Activated CD8-positive, alpha-beta T cell treated with anti-CD3 and anti-CD28 coated beads, Interleukin-2, amount 10 ng/mL, durations not matched to agents 7 days and 5 days (primary cell): ENCODE measurements at places on chromosomes 16 and 17. TPM values are rescaled to one million over a fixed set of nuclear protein-coding genes. Genes with fewer than 3 reads are reported as not detected.
A peak's percentile ranks its signal among the peaks of the same experiment; 100 is the strongest.

Gene CD300H
- not detected for total RNA-seq

- no peak for DNase-seq
These were observed 47.1 kb downstream of the EPN2 start for GRCh38 chr17:19284005-19284959.

GRCh38 chr16:51526621-51527020 is 375.6 kb upstream of the SALL1 start:
- no peak for DNase-seq

DNA sequence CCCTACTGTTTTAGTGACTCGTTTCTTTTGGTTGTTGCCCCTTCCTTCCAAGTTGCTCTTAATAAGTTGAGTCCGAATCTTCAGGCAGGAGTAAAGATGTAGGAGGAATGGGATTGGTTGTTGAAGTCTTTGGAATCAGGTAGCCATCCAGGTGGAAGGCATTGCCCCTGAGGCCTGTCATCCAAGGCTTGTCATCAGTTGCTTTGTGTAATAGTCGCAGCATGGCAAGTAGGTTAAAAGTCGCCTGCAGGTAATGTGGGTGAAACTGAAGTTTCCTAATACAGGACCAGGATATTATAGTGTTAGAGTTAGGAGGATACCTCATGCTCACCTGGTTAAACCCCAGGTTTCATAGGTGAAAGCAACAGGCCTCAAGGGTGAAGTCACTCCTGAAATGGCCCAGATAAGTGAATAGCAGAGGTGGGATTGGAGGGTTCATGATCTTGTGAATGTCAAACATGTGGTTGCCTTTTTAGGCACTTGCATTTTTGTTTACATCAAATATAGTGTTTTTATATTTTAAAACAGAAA is 934 bp downstream of the PCTP start:
- no peak for DNase-seq

Gene CDYL2
- 15.5 TPM for total RNA-seq

DNA sequence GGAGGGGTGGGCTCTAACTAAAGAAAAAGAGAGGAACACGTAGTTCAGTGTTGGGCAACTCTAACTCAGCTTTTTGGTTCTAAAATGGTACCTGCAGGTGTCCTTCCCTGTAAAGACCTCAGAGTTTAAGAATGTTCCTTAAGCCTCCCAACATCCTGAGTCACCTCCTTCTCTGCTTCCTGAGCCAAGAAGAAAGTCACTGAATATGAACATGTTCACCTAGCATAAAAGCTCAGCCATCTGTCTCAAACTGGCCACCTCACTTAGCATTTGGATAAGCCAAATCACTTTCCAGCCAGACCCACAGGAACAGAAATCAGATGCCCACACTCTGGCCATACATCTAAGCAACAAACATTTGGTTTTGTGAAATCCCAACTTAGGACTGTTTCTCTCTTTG is 3.7 kb downstream of the TMEM98 start:
- no peak for DNase-seq

GRCh38 chr17:7704601-7705268 is at the start of gene EFNB3:
Gene EFNB3 (plus strand): TSS chr17:7705202. CDS start chr17:7705599, 397 bp downstream.
- DNase-seq = no peak

GRCh38 chr17:12078791-12079190 is 58.1 kb downstream of the MAP2K4 start:
- no peak for DNase-seq

Gene SEPTIN12
- not detected for total RNA-seq

Gene CCDC92B
- total RNA-seq = not detected

DNA sequence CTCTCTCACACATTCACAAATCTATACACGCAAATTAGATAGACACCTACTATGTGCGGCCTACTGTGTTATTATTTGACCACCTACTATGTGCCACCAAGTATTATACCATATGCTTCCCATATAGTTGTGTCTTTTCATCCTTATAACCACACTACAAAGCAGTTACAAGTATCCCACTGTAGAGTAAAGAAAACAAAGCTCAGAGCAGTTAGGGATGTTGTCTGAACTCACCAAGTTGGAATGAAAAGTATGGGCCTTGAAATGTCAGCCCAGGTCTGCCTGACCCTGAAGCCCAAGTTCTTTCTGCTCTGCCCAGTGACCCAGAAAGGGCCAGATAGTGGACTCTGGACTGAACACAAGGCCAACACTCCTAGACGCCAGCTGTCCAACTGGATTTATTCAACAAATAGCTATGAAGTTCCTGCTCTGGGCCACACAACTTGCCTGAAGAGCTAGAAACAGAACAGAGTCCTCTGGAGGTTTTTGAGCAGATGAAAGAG is 8.5 kb downstream of the KRT37 start:
- DNase-seq = no peak

DNA sequence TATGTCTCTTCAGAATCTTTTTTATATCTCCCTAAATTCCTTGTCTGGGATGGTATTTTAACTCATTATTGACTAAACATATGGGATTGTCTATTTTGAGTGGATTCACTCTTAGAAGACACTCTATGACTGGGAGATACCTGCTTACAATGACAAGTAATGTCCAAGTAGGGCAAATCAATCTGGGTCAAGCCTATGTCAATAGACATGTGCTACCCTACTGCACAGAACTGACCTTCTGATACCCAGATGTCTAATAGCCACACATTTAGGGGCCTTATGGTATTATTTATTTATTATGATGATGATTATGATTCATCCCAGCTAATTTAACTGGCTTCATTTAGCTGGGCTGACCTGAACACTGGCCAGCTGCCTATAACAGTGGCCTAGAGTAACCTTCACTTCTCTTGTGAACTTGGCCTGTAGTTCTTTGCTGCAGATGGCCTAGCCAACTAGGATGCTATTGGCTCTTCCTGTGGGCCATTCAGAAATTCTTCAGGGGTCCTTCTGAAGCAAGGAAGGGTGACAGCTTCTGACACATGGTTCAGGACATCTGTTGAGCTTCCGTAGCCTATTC is 138.0 kb downstream of the ANKFN1 start:
- DNase-seq = no peak

- peak; percentile 29 for DNase-seq
These were observed 16.1 kb downstream of the G6PC3 start for GRCh38 chr17:44086364-44087311.

Gene WFIKKN2
- not detected for total RNA-seq

GRCh38 chr17:9016941-9017552 is 4.3 kb upstream of the NTN1 start:
- DNase-seq = no peak

GRCh38 chr17:71764505-71764904 is 356.3 kb upstream of the SOX9 start:
- DNase-seq = no peak

DNA sequence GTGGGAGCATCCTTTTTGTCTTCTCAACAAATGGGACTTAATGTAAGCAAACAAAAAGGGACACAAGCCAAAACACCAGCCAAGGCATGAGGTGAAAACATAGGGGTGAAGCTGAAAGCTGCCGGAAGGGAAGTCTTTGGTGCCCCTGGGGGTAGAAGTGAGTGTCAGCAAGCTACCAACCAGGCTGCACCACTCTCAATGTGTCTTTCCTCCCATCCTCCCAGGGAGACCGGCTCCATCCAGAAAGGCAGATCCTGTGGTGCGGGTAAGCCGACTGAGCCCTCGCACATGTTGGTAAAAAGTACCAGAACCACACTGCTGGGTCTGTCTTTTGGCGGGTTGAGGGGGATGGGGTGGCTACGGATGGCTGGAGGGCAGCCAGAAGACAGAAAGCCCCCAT is 52.0 kb upstream of the SREBF1 start:
- no peak for DNase-seq

GRCh38 chr17:82065193-82065637 is 389 bp downstream of the DUS1L start:
- DNase-seq = no peak

- DNase-seq = no peak
These were observed 155.7 kb upstream of the NOL11 start for GRCh38 chr17:67562005-67562404.

GRCh38 chr16:73183611-73184092 is 135.7 kb upstream of the ZFHX3 start:
- DNase-seq = no peak

Gene SLFN14
- not detected for total RNA-seq

DNA sequence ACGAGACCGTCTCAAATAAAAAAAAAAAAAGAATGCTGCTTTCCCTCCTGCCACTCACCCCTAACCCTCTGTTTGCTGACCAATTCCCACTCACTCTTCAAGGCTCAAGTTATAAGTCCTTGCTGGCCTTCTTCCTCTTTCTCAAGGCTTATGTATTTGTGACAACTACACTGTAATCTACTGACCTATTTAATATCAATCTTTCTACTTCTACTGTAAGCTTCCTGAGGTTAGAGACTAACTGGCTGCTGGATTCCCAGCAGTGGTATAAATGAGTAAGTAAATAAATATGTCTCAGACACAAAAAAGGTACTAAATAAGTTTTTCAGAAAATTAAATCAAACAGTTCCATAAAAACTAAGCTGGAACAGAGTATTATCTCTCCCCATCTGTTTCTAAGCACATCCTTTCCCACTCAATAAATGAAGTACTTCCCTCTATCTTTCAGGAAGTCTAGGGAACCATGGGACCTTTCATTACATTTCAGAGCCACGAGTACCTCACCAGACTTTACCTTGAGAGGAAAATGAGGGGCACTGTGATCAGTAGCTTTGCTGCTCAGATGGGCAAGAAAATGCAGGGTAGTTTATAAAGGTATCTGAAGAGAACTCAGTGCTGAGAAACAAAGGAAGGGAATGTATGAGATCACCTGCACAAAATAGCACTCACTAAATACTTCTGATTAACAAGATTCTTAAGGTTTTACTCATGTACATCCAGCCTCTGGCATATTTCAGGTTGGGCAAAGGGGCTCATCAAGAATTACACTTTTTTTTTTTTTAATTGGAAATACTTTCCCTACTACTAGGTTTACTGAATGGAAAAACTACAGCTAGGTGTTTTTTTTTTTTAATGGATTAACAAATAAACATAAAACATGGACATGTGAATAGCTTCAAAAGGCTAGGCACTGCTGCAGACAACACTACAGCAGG is 10.8 kb downstream of the SSH2 start:
- no peak for DNase-seq

Gene MAPT
- total RNA-seq = not detected

DNA sequence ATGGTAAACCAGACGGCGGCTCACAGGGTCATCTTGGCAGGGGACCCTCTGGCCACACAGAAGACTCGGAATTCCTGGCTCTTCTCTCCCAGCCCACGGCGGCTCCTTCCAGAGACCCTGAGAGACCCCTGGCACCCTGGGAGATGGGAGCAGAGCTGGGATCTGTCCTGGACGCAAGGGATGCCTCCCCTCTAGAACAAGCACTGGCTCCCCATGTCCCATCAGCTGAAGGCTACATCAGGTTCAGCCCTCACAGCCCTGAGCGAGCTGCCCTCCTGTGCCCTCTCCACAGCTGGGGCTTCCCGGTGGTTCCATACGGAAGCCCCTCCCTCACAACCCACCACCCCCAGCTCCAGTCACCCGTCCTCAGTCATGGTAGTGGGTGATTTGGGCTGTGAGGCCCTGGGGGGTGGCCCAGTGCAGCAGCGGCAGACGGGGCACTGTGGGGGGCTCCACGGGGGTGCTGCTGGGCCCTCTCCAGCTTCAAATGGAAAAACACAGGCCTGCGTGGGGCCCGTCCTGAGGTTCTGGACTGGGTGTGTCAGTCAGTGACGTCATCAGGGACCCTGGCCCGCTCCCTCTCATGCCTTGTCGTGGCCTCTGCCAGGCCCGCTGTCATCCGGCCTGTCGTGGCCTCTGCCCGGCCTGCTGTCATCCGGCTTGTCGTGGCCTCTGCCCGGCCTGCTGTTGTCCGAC is 13.0 kb upstream of the CBFA2T3 start:
- DNase-seq = no peak

Gene PIPOX
- total RNA-seq = 0.53 TPM

DNA sequence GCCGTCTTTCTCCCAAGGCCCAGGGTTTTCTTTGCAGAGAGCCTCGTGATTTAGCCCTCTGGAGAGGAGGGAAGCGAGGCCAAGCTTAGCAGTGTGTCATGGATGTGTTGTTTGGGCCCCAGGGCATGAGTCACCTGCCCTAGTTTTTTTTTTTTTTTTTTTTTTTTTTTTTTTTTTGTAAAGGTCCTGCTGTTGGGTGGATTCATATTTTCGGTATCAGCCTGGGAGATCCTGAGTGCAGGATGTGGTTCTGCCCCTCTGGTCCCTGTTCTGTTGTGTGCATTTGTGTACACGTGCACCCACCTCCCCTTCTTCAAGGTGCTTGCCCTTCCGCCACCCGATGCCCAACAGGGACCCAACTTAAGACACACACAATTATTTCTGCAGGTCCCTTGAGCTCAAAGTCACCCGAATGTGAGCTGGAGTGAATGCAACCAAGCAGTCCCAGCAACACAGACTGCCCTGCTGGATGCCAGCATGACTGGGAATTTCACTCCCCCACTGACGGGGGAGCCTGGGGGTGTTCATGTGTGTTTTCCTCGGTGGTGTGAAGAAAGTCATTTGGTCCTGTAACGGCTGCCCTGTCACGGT is 265.8 kb upstream of the TNRC6C start:
- DNase-seq = peak; percentile 24

DNA sequence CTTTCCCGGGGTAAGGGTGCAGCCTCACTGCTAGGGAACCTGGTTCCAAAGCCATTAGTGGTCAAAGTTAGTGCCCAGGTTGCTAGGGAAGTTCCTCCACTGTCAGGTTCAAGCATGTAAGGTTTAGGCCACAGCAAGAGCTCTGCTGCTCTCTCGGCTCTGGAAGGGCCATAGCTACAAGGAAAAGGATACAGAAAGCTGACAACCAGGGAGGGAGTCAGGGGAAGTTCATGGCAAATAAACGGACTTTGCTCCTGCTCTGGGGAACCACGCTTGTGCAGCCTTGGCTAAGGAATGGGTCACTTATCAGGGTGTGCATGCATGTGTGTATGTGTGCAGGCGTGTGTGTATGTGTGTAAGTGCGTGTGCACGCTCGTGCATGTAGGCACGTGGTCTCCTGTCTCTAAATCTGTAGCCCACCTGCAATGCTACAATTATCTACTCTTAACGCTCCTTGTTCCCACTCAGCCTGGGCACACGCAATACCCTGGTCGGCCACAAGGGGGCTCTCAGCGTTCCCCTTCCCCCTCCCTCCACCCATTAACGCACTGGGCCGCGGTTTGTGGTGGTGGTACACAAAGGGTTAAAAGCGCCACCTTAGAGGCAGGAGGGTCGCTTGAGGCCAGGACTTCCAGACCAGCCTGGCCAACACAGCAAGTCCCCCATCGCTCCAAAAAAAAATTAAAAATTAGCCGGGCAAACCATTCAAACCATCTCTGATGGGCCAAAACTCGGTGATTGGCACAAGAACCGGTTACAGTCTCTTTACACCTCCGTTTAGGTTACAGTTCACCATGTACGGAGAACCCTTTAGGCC is 48.4 kb upstream of the KDM8 start:
- peak; percentile 76 for DNase-seq

GRCh38 chr17:8954339-8954738 is 11.2 kb downstream of the PIK3R5 start:
- peak; percentile 82 for DNase-seq
